NCI-H1105 (cell line): ENCODE measurements at places on chromosomes 7 and 10.

- DNase-seq = no peak
Observed at GRCh38 chr7:41164440-41164839, 538.5 kb downstream of the INHBA start.

DNA sequence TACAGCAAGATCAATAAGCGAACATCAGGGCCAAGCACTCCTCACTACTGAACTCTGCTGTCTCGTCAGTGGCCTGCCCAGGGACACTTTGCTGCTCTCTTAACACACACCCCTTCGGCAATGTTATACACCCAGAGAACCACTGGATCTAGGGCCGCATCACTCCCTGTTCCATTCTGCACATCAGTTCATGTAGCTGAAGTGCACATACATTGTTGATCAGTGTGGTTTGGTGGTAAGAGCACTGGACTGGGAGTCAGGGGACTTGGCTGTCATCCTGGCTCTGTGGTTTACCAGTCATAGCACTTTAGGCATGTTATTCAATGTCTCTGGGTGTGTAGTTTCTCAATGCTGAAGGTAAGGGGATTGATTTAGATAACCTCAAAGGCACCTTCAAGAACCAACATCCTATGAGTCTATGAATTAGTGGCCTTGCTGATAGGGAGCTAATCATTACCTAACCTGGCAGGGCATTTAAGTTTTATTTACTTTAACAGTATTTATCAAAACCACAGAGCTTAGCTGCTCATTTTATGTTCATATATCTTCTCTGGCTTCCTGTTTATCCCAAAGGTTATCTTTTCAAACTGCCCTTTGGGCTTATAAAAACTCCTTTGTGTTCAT, 24.8 kb downstream of the DUSP5 start:
- no peak for DNase-seq

GRCh38 chr10:42768581-42769152, 13.9 kb upstream of the BMS1 start:
- DNase-seq = no peak

DNA sequence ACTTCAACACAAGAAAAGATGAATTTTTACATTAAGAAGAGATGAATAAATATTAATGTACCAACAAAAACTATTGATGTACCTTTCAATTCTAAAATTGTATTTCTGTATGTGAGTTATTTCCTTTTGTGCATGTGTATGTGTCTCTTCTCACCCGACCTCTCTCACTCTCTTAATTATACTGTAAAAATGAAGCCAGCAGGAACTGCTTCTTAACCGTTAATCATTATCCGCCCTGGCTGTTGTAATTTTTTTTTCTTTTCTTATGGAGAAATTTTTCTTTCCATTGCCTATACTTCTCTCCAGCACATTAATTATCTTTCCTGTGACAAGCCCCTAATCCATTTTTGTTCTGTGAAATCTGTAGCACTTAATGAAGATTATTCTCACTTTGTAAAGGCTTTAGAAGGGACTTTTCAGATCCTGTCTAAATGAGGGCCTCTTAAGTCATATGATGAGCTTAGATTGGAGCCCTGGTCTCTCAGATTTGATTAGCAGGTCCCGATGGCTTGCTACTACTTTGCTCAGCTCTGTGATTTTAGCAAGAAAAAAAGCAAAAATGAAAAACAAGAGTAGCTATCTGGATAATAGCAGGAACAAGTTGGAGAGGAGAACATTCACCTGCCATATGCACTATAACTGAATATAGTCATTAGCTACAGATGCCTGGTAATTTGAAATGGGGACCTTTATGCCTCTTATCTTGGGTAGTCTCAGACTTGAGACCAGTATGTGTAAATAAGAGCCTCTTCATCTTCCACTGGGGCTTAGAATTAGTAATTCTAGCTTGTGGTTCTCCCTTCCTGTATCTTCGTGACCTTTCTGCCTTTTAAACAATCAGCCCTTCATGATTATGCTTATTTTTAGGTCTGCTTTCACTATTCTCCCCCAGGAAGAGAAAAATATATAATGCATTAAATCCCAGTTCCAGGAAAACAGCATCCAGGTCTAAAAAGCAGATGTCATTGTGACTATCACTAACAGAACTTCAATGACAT, 80.0 kb upstream of the COL1A2 start:
- DNase-seq = no peak

- no peak for DNase-seq
Observed at GRCh38 chr7:159094023-159094740, 50.5 kb downstream of the VIPR2 start.

GRCh38 chr10:6647811-6648526, 67.9 kb upstream of the PRKCQ start:
- no peak for DNase-seq

DNA sequence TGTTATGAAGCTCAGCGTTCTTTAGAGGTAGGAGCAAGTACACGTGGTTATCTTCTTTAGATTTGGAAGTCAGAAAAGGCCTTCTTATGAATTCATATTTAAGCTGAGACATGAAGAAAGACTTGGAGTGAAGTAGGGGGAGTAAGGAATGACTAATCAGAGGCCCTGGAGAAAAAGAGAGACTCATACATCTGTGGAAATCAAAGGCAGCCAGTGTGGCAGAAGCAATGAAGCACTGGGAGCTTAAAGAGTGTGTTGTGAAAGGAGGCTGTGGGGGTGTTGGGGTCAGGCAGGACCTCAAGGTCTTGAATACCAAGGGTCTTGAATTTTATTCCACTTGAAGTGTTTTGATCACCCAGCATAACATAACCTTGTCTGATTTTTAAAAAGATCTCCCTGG, 35.7 kb upstream of the FGL2 start:
- no peak for DNase-seq
